ENCODE measurements at places on chromosomes 11 and 22. TPM values are rescaled to one million over a fixed set of nuclear protein-coding genes. Genes with fewer than 3 reads are reported as not detected.

The HOATZ gene
- not detected for total RNA-seq

The CNTF gene
- total RNA-seq = 3.7 TPM

- DNase-seq = no peak
Observed at GRCh38 chr22:38694049-38694448, 6.7 kb downstream of the JOSD1 start.

DNA sequence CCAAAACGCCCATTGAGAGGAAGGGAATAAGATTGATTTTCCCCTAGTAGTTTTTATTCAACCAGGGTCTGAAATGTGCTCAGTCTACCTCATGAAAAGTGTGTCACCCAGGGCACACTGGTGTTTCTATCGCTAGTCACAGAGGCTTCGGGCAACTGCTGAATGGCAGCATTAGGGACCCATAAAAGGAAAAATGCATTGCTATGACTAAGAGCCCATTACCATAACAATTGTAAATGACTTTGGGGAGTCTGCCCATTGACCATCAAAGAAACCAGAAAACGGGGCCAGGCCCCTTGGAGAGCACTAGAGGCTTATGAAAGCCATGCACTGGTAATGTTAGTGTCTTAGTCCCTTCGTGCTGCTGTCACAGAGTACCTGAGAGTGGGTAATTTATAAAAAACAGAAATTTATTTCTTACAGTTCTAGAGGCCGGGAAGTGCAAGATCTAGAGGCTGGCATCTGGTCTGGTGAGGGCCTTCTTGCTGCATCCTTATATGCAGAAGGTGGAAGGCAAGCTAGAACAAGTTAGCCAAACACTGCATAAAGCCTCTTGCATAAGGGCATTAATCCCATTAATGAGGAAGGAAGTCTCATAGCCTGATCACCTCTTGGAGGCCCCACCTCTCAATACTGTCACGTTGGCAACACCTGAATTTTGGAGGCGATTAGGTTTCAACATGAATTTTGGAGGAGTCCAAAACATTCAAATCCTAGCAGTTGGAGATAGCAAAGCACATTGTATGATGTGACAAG, 306.7 kb downstream of the ST3GAL4 start:
- no peak for DNase-seq

- no peak for DNase-seq
Observed at GRCh38 chr11:17750013-17750800, 15.6 kb downstream of the KCNC1 start.

GRCh38 chr11:45162916-45163879, 16.8 kb downstream of the PRDM11 start:
- DNase-seq = no peak

DNA sequence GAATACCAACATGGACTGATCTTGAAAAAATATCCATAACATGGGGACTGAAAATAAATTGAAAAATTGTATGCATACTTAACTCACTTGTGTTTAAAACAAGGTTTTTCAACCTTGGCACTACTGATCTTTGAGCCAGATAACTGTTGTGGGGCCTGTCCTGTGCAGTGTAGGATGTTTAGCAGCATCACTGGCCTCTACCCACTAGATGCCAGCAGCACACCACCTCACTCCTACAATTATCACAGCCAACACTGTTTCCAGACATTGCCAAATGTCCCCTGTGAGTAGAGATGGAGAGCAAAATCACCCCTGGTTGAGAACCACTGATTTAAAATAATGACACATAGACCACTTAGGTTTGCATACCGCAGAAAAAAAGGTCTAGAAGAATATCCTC, 45.0 kb upstream of the SLC1A2 start:
- no peak for DNase-seq

GRCh38 chr11:131354251-131354701, 16.1 kb upstream of the NTM start:
- DNase-seq = no peak

DNA sequence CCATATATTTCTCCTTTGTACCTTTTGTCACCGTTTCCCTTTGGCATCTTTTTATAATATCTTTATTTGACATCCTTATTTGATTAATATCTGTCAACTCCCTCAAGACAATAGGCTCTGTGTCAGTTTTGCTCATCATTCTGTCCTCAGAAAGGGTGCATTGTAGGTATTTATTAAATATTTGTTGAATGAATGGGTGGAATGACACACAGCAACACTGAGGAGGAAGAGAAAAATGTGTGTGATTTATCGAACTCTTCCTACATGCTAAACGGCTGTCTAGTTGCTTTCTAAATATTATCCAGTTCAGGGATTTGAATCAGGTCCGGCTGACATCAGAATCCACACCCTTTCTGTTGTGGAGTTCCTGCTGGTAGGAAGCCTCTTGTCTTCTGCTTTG, 98.2 kb downstream of the NAV2 start:
- DNase-seq = no peak

DNA sequence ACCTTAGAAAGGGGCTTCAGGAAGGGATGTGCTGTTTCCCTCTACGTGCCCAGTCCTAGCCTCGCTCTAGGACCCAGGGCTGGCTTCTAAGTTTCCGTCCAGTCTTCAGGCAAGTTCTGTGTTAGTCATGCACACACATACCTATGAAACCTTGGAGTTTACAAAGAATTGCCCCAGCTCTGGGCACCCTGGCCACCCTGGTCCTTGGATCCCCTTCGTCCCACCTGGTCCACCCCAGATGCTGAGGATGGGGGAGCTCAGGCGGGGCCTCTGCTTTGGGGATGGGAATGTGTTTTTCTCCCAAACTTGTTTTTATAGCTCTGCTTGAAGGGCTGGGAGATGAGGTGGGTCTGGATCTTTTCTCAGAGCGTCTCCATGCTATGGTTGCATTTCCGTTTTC, 2.2 kb upstream of the TAGLN start:
- DNase-seq = no peak

DNA sequence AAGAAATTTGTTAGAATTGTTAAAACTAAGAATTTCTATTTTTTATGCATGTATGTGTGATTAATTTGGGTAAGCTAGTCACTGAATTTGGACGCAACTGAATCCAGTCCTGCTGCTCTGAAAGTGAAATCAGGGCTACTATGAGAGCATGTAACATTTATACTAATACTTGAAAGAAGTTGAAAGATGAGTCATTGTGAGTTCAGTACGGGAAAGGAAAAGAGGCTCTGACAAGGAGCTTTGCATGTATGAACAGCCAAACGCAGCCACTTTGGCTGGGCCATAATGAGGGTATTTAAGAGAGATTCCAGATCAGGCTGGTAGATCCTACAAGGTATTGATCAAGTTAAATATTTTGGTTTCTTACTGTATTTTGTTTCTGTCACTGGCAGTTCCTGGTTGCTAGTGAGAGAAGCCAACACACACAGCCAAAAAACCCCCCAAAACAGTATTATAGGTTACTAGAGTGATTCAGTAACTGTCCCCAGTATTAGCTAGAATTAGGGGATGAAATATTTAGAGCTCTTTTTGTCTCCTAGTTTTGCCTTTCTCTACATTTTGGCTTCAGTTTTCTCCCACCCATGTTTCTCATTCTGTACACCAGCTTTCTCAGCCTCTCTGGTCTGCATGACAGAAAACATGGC, 14.1 kb downstream of the AASDHPPT start:
- no peak for DNase-seq
